ENCODE measurements at places on chromosomes 12 and 14.

- DNase-seq, result no peak
These were observed 115.1 kb downstream of the SLC25A47 start for GRCh38 chr14:100438271-100438670.

- peak; percentile 81 for DNase-seq
These were observed 6.2 kb downstream of the DUSP6 start for GRCh38 chr12:89345830-89346740.

DNA sequence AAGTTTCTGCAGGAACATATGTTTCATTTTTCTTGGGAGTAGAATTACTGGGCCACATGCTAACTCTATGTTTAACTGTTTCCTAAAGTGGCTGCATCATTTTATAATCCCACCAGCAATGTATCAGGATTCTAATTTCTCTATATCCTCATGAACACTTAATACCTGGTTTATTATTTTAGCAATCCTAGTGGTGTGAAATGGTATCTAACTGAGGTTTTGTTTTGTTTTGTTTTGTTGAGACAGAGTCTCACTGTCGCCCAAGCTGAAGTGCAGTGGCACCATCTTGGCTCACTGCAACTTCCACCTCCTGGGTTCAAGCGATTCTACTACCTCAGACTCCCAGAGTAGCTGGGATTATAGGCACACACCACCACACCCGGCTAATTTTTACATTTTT, 6.5 kb downstream of the SPTLC2 start:
- DNase-seq, result no peak

GRCh38 chr12:14928931-14929330, 9.4 kb downstream of the ERP27 start:
- DNase-seq, result no peak

DNA sequence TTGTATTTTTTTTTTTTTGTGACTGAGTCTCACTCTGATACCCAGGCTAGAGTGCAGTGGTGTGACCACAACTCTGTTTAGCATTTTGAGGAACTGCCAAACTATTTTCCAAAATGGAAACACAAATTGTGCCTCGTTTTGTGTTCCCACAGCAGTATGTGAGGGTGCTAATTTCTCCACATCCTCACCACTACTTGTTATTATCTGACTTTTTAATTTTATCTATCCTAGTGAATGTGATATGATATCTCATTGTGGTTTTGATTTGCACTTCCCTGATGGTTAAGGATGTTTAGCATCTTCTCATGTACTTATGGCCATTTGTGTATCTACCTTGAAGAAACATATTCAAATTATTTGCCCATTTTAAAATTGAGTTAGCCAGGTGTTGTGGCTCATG, 62.4 kb downstream of the SRGAP1 start:
- no peak for DNase-seq

DNA sequence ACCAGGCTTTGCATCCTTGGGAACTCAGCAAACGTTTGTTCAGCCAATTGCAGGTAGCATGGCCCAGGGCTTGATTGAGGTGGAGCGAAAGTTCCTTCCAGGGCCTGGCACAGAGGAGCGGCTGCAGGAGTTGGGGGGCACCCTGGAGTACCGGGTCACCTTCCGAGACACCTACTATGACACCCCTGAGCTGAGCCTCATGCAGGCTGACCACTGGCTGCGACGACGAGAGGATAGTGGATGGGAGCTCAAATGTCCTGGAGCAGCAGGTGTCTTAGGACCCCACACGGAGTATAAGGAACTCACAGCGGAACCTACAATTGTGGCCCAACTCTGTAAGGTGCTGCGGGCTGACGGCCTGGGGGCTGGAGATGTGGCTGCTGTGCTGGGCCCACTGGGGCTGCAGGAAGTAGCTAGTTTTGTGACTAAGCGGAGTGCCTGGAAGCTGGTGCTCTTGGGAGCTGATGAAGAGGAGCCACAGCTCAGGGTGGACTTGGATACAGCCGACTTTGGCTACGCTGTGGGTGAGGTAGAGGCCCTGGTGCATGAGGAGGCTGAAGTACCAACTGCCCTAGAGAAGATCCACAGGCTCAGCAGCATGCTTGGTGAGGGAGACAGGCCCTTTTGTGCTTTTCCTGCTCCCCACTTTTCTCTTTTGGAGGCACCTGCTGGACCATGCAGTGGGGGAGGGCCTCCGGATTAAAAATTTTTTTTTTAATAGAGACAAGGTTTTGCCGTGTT, 799 bp downstream of the THTPA start:
- no peak for DNase-seq

DNA sequence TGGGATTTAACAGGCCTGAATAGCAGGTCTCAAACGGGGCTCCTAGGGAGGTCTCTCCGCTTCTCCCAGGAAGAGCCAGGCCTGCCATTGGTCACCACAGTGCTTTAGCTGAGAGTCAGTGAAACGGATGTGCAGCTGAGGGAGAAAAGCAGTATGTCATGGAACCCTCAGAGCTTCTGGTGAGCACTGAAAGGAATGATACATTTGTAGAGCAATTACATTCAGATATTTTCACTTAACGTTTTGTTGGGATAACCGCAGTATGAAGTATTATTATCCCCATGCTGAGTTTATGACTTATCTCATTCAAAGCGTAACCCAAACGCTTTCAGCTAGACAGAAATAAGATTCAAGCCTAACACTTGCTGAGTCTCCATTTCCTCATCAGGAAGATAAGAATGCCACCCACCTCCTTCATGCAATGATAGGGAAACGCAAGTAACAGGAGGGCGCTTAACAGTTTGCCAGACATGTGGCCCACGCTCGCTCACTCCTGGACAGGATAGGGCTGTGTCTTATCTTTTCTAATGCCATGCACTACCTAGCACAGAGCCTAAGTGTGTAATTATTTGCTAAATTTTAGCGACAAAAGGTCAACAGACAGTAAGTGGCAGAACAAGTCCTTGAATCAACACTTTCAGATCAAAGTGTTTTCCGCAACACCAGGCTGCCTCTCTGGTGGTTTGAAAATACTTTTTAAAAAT, 28.2 kb downstream of the DAD1 start:
- DNase-seq, result no peak

Measured in Right ventricle myocardium superior (tissue), 1 donor.